ENCODE measurements at places on chromosomes 7 and 10.

DNA sequence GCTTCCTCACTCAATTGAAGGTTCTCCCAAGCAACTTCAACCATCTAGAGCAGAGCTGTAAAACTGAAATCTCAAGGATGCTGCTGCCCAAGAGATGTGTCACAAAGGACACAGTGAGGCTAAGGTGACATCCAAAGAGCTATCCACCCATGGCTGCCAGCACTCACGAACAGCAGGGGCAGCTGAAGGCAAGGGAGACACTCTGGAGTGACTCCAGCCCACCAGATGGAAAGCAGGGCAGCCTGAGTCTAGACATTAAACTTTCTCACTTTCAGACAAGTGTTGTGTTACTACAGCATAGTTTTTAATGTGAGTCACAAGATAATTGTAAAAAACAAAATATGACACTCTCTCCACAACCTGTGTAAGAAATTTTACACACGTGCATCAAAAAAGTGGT is 113.5 kb downstream of the LARP4B start:
- no peak for DNase-seq

DNA sequence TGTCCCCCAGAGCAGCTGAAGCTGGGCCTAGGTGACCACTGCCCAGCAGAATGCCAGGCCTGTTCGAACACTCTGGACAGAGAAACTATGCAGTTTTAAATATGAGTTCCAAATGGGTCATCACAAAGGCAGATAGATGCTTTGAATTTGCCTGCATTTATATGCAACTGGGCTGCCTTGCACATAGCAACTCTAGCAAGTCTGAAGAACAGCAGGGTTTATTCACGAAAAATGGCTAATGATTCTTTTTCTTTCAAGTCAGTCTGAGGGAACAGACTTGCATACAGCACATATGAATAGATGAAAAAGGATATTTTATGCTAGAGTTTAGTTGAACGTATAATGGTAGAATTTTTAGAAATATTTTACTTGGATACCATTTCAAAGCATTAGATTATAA is 68.5 kb downstream of the SLC35B4 start:
- no peak for DNase-seq

DNA sequence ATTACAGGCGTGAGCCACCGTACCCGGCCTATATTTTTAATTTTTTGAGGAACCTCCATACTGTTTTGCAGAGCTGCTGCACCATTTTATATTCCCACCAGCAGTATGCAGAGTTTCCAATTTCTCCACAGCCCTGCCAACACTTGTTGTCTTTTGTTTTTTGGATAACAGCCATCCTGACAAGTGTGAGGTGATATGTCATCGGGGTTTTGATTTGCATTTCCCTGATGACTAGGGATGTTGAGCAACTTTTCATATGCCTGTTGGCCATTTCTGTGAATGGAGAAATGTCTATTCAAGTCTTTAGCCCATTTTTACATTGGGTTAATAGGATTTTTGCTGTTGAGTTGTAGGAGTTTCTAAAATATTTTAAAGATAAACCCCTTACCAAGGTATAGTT is 22.2 kb downstream of the ENTPD7 start:
- DNase-seq, result no peak

DNA sequence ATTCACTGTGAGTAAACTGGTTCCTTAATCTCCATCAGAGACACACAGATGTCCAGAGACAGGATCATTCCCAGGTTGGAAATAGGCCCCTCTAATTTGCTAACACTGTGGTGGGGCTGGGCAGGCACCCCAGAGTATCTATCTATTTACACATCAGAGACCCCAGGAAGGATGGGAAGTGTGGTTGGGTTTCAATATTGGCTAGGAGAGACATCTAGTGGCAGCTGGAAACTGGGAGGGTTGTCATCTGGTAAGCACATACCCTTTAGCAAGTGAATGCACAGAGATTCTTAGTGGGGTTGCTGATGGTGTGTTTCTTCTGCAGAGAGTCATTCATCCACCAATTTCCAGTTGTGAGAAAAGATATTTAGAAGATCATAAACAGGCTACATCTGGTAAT is 36.0 kb upstream of the NRG3 start:
- no peak for DNase-seq

Data from activated T-cell treated with anti-CD3 and anti-CD28 coated beads, Interleukin-2, amount 50 U/mL, for 1 hour (primary cell).